Central memory CD4-positive, alpha-beta T cell (primary cell): ENCODE measurements at places on chromosomes 7 and 10.

DNA sequence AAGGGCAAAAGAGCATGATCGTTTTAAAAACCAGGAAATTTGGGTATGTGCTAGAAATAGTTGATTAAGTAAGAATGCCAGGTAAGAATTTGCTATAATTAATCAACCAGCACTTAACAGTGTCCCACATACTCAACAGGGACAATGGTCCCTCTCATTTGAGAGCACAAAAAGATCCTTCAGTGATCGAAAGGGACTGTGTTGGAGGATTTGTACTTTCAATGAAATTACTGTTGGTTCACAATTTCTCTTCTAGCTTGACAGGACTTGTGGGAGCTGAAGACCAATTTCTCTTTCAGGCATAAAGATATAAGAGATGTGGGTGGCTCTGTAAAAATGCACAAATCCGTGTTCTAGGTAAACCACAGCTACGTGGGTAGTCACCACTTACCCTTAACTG is 12.5 kb upstream of the PLEKHS1 start:
- no peak for DNase-seq

- no peak for DNase-seq
Measured at GRCh38 chr7:43484678-43485395, 98.1 kb upstream of the STK17A start.

GRCh38 chr7:127769696-127770400 is 117.9 kb downstream of the SND1 start:
- no peak for DNase-seq

GRCh38 chr10:109961174-109962001 is 38.1 kb upstream of the XPNPEP1 start:
- no peak for DNase-seq

DNA sequence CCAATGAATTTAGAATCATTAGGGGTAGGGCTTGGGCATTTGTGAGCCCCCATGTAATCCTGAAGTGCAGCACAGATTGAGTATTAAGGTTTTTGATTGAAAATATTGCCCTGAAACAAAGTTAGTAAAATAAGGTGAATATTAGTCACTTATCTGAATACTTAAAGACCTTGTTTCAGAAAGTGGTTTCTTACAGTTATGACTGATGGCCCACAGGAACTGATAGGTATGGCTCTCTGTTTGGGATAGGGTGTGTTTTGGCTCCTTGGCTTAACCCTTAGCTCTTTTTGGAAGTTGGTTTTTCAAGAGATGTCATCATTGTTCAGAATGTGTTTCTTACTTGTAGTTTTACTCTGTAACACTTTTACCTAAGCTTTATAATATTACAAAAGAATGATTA is 34.8 kb downstream of the MDFIC start:
- no peak for DNase-seq

DNA sequence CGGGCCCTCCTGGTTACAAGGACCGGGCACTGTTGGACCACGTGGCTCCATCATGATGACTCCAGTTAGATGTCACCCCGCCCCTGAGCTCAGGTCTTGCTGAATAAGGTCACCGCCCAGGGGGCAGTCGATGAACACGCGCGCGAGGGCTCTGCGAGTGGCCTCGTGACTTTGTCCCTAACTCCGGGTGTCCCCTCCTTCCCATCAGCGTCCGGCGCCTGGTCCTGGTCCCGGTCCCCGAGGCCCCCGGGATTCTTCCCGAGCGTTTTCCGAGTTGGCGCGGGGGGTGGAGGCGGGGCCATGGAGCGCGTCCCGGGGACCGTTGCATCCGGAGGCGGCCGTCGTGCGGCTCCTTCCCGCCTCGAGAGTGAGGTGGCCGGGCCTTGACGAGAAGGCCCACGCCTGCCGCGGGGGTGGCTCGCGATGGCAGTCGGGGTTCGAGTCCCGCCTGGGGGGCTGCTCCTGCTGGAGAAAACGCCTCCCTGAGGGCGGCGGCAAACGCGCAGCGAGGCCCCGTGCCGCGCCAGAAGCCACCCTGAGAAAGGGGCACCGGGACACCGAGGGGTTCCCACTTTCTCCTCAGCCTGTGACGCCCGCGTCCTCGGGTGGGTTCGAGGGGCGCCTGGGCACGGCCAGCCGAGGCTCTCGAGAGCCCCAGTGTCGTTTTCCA is 569 bp upstream of the NPTX2 start:
- no peak for DNase-seq

DNA sequence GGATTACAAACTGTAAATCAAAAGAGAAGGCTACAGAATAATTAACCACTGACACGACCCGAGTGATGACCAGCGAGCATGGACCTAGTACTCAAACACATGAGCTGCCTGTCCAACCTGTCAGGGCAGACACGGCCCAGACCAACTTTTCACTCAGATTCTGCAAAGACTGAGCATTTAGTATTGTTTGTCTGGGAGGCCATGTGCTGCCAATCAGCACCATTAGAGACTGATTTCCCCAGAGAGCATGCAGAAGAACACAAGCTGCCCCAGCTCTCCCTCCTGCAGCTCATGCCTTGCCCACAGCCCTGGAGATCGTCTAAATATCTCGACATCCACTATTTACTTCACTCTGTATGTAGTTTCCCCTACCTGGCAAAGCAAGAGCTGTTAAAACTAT is 172.6 kb upstream of the INHBA start:
- DNase-seq = no peak

DNA sequence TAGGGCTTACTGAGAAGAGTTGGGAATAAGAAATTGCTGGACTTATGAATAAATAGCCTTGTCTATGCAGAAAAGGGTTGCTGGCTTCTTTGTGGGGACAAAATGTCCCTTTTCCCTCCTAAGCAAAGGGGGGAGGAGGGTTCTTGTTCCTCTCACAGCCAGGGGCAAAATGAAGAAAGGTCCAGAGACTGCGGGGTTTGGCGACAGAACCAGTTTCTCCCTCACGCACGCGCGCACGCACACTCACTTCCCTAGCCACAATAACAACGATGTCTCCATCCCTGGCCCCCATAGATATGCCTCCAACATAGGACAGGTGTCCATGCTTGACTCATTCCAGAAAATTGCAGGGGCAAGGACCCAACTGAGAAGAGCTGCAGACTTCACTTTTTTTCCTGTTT is 3.3 kb downstream of the ZMIZ1 start:
- DNase-seq = no peak

DNA sequence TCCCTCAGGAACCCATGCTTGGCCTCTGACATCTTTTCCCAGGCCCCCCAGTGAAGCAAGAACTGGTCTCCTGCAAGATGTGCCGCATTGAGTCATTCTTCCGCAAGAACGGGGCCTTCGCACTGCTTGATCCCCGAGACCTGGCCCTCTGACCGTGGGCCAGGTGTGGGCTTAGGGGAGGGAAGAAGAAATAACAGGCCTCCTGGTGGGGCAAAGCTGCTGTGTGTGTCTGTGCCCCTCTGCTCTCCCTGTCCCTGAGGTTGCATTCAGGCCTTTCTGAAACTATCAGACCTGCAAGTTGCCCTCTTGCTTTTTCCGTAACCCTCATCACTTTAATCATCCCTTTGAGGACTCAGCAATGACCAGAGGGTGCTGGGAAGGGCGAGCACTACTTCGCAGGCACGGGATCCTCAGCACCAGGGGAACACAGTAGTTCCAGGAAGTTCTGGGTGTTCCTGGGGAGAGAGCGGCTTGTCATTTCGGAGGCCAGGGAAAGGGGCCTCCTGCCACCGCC is 6.0 kb downstream of the ATP6V1F start:
- DNase-seq = no peak

- no peak for DNase-seq
Measured at GRCh38 chr10:30537586-30537985, 92.0 kb downstream of the LYZL2 start.

DNA sequence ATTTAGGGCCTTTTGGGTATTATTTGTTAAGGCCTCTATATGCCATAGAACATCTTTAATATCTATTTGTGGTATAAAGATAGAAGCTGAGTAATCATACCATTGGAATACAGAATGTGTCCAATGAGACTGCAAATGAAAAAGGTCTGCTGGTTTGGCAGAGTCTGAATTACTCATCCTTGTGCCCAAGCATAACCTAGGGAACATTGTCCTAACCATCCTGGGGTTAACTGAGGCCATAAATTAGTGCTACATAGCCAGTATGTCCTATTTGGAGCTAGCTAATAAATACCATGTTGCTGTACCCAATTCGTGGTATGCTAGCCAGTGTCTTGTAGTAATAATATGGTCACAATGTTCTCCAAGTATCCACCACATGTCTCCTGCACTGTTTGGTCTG is 117.1 kb downstream of the ANKRD26 start:
- no peak for DNase-seq

DNA sequence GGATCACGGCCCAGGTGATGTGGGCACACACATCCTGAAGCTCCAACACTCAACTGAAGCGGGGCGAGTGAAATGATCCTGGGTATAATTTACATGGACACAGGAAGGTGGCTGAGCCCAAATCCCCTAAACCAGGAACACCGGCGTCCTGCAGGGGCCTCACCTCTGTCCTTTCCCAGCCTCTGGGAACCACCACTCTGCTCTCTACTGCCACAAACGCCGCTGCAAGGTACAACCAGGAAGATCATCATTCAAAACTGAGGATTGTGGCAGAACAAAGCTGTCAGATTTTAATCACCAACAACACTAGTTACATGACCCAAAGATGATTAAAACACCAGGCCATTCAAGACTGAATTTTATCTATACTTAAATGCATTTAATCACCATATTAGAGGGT is 104.0 kb downstream of the DIP2C start:
- no peak for DNase-seq

- DNase-seq = no peak
Measured at GRCh38 chr7:94142281-94142680, 138.1 kb upstream of the BET1 start.

- no peak for DNase-seq
Measured at GRCh38 chr7:78002715-78003114, 204.1 kb downstream of the PHTF2 start.

DNA sequence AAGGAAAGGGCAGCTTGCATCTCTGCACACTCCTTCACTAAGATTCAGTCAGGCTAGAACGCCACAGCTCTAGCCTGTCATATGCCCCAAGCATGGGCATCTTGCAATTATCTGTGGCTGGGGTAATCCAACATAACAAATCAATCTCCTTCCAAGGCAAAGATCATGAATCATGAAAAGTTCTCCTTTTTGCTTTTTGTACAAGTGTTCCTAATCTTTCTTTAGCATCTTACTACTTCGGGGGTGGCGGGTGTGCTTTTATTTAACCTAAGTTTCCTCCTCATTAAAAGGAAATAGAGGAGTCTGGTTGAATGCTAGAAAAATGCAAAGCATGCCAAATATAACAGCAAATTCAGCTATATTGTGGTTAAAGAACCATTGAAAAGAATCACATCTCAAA is 43.5 kb upstream of the NKX2-3 start:
- DNase-seq = no peak

- no peak for DNase-seq
Measured at GRCh38 chr10:124532106-124532641, 70.6 kb downstream of the LHPP start.

GRCh38 chr10:111126077-111126476 is 49.2 kb downstream of the ADRA2A start:
- DNase-seq = no peak

- DNase-seq = no peak
Measured at GRCh38 chr7:25598765-25599164, 370.5 kb upstream of the NPVF start.

DNA sequence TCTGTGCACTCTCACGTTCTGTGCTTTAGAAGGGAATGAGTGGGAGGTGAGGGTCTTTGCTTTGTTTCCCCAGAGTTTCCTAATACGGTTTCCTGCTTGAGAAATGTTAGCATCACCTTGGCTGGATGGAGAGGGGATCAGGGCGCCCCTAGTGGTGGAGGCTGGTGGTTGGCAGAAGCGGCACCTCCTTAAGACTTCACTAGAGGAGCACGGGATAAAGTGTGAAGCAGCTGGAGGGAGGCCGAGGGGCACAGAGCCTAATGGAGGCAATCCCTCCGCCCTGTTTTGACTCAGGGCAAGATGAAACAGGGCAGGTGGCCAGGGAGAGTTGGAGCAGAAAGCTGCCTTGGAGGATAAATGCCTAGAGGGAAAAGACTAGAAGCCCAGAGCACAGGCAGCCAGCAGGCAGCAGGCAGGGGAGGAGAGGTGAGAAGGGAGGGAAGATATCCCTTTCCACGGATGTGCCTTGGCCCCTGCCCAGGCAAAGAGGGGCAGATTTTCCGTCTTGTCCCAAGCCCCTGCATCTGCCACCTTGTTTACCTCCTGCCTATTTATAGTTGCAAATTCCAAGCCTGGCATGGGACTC is 56.0 kb upstream of the BTRC start:
- DNase-seq = peak; percentile 54

- no peak for DNase-seq
Measured at GRCh38 chr10:71437537-71438092, 40.9 kb downstream of the CDH23 start.

GRCh38 chr10:3889961-3890522 is 105.0 kb upstream of the KLF6 start:
- DNase-seq = no peak

DNA sequence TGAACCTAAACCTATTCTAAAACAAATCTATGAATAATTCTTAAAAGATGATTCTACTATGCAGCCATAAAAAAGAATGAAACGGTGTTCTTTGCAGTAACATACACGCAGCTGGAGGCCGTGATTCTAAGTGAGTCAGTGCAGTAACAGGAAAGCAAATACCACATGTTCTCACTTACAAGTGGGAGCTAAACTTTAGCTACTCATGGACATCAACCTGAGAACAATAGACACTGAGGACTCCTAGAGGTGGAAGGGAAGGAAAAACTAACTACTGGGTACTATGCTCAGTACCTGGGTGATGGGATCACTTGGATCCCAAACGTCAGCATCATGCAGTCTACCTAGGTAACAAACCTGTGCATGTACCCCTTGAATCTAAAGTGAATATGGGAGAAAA is 575.0 kb upstream of the MGMT start:
- DNase-seq = no peak

DNA sequence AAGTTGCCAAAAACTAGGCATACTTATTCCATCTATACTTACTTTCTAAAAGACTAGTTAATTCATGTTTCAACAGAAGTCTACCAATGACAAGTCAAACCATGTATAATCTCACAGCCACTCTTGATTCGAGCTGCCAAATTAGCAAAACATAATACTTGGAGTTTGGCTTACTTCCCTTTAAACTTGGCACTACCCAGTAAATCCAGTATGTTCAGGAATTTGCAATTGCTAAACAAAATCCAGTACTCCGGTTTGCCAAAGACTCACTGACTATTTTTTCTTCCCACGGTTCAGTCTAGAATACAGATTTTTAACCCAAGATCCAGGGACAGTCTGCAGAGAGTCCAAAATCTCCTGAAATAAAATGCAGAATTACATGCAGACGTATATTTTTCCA is 4.6 kb downstream of the OAT start:
- DNase-seq = no peak

DNA sequence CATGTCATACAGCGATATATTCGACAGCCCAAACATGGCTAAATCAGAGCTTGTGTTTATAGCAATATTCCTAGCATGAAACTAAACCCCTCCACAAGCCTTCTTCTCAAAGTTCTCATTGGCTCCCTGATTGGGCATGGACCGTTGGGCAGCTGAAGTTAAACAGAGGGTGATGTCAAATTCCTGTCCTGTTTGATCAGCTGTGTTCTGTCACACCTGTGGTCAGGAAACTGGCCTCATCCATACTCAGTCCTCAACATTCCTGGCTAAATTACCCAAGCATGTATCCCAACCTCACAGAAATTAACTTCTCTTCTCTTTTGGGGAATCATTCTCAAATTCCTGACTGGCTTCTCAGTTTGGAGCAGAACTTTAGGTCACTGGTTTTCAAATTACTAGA is 107.9 kb downstream of the ODAD2 start:
- DNase-seq = no peak

- peak; percentile 70 for DNase-seq
Measured at GRCh38 chr7:157851501-157852067, 514.8 kb downstream of the DNAJB6 start.
